Progenitor cell of endocrine pancreas (in vitro differentiated cells): ENCODE measurements at places on chromosomes 6 and 20.

DNA sequence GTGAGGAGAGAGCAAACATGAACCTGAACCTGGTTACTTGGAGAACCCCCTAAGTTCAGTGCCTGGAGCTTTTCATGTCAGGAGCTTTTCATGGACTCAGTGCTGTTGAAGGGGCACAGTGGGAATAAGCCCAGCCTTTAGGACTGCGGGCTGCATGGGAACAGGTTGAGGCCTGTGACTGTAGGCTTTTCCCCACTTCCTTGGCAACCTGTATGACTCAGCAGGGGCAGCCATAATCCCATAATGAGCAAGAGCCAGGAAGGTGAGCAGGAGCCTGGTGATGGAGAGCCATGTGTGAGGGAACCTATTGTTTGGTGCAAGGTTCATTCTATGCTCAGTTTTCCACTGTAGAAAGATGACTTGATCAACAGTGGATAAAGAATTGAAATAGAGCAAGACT, 23.4 kb downstream of the MEP1A start:
- DNase-seq: no peak

DNA sequence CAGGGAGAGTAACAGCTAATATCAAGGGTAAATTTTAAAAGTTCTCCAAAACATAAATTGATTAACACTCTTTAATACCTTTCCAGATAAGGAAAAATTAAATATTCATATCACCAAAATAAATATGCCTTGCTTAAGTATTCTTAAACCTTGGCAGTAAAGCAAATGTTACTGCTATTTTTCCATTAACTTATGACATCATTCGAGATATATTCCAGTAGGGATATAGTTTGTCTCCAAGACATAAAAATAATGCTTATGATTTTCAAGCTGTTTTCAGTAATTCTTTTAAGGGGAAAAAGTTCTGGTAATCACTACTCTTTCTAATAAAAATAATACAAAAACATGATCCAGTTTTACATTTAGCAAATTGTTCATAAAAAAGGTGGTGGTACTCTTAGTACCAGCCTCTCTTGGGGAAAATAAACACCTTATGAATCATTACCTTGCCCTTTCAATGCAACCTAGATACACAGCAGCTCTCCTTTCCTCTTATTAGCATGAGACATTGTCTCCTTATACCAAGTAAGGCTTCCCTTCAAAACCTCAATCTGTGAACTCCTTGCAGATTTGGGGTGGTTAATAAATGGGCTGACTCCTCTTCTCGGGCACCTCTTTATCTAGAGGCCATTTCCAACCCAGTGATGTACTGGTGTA, 31.5 kb upstream of the LTV1 start:
- no peak for DNase-seq

- no peak for DNase-seq
These were observed 10.9 kb downstream of the HIVEP1 start for GRCh38 chr6:12022953-12023388.

DNA sequence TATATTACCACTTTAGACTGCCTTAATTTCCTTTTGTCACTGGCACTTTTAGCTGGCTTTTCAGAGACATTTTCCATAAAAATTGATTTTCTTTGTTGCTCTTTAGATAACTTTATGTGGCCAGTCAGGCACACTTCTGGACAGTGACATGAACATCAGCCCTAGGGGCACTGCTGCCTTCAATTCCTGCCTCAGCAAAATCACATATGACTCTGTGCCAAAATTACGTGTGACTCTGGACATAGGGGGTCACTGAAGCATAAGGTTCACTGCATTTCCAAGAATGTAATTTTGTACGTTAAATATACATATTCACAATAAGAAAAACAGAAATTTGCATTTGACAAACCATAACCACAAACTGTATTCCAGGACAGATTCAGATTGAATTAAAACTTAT, 66.5 kb downstream of the ESF1 start:
- no peak for DNase-seq

GRCh38 chr20:23634985-23635767, 2.6 kb downstream of the CST3 start:
- no peak for DNase-seq
